ENCODE measurements at places on chromosomes 13 and 19.

DNA sequence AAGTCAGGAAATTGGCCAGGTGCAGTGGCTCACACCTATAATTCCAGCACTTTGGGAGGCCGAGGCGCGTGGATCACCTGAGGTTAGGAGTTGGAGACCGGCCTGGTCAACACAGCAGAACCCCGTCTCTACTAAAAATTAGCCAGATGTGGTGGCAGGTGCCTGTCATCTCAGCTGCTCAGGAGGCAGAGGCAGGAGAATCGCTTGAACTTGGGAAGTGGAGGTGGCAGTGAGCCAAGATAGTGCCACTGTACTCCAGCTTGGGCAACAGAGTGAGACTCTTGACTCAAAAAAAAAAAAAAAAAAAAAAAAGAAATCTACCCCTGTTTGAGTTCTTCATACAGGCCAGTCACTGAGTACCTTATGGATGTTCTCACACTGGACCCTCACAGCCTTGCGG is 42.0 kb downstream of the SLC15A1 start:
- no peak for DNase-seq

DNA sequence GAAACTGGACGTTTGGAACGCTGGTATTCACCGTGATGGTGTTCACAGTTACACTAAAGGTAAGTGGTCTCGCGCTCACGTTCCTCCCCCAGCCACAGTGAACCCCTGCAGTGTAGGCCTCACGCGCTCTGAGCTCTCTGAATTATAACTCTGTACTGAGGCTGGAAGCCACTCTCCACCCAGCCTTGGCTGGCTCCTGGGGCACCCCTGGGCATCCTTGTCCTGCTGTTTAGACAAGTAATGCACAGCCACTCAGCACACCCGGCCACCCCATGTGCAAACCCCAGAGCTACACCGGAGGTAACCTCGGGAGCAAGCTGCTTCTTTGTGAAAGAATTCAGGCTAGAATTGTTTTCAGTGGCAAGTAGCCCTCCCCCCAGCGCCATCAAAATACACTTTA is 97.3 kb upstream of the MCF2L start:
- DNase-seq, result no peak

GRCh38 chr13:111854403-111854802 is 212.5 kb upstream of the SOX1 start:
- no peak for DNase-seq

DNA sequence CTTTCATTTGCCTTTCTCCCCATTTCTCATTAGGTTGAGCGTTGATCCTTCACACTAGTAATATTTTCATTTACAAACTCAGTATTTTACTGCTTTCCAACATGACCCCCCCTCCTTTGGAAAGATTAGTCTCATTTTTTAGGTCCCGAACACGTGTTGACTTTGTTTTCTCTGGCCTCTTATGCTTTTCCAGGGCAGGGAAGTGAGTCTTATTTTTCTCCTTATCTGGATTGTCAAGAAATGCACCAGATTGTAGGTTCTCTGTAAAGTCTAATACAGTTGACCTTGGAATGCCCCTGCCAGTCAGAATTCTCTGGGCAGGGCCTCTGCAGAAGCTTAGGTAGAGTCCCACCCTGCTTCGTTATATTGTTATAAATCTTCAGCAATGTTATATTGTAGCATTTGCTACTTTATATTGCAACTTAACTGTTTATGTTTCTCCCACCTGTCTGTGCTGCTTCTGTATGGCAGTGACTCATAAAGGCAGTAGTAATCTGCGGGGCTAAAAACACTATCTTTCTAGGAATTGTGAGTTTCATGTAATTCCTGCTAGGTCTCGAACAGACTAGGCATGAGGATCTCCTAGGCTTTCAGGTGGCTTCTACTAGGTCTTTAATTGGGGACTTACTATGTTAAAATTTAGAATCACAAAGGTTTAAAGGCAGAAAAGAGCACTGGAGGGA is 2.0 kb downstream of the TDRD3 start:
- no peak for DNase-seq

GRCh38 chr13:31885994-31886393 is 145.6 kb upstream of the FRY start:
- DNase-seq, result no peak

DNA sequence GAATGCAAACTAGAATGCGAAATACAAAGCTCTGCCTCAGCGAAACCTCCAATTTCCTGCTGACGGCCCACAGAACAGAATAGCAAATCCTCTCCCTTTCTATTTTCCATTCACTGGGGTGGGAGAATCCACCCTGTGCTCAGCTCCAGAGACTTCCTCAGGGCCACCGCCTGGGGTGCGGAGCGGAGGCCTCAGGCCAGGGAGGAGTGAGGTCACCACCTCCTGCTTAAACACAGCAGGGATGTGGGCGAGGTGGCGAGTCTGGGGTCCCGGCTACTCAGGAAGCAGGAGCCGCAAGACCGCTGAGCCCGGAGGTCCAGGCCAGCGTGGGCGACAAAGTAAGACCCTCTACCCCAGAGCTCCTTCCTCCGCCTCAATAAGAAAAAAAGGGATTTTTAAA is 666 bp upstream of the ZNF320 start:
- peak; percentile 4 for DNase-seq

GRCh38 chr13:51524312-51524711 is 60.0 kb upstream of the WDFY2 start:
- DNase-seq, result no peak

- DNase-seq, result no peak
Observed at GRCh38 chr13:21833921-21834320, 163.0 kb downstream of the FGF9 start.

- DNase-seq, result no peak
Observed at GRCh38 chr13:111630406-111630805, 310.0 kb downstream of the TEX29 start.

- no peak for DNase-seq
Observed at GRCh38 chr13:31747291-31747690, 8.0 kb downstream of the RXFP2 start.

GRCh38 chr13:30063892-30064291 is 213.5 kb upstream of the UBL3 start:
- no peak for DNase-seq
